ENCODE measurements at places on chromosomes 2 and 18.

DNA sequence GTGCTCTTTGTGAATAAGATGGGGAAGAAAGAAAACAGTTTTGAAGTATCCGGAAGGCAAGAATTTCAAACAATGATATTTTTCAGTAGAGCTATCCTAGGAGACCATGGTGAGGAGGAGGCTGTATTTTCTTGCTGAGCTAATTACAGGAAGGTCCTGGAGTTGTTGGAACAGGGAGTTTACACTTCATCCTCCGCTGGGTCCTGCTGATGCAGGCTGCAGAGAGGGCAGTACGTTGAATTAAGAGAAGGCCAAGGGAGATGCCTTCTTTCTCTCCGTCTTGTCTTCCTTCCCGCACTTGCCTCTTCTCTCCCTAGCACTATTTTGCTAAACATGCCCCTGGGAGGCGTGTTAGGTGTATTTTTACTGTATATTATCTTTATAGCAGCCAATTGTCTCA, 60.0 kb upstream of the EDAR start:
- no peak for DNase-seq

GRCh38 chr18:39620551-39621168, 2055.1 kb upstream of the CELF4 start:
- DNase-seq = no peak

DNA sequence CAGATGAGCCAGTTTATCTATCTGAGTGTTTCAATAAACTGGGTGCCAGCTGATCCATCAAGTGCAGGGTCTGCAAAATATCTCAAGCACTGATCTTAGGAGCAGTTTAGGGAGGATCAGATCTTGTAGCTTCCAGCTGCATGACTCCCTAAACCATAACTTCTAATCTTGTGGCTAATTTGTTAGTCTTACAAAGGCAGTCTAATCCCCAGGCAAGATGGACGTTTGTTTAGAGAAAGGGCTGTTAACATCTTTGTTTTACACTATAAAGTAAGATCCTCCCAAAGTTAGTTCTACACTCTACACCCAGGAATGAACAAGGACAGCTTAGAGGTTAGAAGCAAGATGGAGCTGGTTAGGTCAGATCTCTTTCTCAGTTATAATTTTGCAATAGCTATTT, 28.7 kb upstream of the HNMT start:
- no peak for DNase-seq

DNA sequence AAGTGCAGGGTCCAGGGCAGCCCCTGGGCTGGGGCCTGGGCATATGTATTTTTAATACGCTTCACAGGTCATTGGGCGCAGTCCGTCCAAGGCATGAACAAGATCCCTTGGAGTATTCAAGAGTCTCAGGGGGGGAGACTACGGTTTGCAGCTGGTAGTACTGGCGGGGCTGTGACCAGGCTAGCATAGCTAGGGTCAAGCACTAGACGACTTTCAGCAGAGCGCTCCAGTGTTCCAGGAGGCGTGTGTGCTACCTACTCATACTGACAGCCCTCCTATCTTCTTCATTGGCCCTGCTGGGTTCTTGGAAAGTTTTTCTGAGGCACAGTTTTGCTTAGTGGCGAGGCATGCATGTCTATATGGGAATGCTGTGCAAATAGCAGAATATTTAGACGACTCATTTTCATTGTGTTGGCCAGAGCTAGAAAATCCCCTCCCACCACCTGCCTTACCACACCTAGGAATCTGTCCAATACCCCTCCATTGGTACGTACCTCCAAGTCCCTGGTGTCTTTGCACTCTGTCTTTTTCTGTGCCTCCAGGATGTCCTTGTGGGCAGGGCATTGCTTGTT, 68.2 kb downstream of the GLI2 start:
- no peak for DNase-seq

- DNase-seq = no peak
Measured at GRCh38 chr18:47077111-47077510, 41.7 kb upstream of the ELOA2 start.

DNA sequence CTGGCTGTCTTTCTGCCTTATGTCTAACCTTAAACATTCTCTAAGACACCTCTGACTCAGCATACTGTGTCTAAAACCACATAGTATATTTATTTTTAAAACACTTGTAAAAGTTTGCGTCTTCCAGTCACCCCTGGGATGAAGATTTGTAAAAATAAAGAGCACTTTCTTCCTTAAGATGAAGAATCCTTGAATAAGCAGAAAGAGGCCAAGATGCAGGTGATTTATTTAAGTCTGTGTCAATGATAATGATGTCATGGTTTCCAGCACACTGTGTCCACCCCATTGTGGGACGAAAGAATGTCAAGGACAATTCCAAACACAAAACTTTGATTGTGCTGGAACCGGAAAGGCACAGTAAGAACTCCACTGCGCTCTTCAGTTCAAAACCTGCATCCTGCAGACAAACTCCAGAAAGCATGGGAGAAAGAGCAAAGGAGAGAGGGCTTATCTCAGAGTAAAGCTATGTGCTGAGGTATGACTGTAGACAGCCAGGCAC, 92.9 kb downstream of the ZEB2 start:
- DNase-seq = no peak

DNA sequence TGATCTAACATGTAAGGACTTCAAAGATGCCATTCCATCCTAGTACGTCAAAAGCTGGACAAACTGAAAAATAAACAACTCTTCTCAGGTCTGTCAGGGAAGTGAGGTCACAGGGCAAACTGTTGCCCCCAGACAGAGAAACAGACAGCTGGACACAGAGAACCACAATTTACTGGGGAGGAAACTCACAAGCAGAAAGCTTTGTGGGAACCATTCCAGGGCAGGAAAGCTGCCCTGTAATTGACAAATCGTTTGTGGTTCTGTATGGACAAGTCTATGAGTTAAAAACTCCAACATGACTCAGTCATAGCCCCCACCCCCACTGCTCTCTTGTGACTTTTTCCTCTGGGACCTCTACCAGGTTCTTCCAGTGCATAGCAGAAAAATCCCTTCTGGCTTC, 28.4 kb downstream of the MCEE start:
- DNase-seq = no peak
